Suprapubic skin (tissue), 4 donors: ENCODE measurements at places on chromosomes 5 and 9. TPM values are rescaled to one million over a fixed set of nuclear protein-coding genes. Genes with fewer than 3 reads are reported as not detected.

Gene CCL21
- 5.6 TPM for total RNA-seq

Gene F2R
- total RNA-seq, result 48.6 TPM

Gene TTC16
- total RNA-seq, result not detected

Gene ATP10B
- total RNA-seq, result 25.4 TPM

Gene ANKDD1B
- 2.2 TPM for total RNA-seq

Gene MARCOL
- not detected for total RNA-seq

Gene SPATA31D4
- total RNA-seq, result not detected

Gene SPINK6
- 2.3 TPM for total RNA-seq

Gene PAEP
- total RNA-seq, result 5.6 TPM

Gene SETD9
- 10.6 TPM for total RNA-seq

GRCh38 chr5:138884094-138884493, 9.0 kb upstream of the LRRTM2 start:
- H3K4me1 ChIP-seq, result peaks cover 8% of the 10 kb centered on the region
- H3K27me3 ChIP-seq, result no peaks in the 10 kb centered on the region

GRCh38 chr9:77710965-77711648, 63.0 kb upstream of the GNA14 start:
- DNase-seq, result no peak
- no peak overlapping the region for H3K4me3 ChIP-seq
- H3K27me3 ChIP-seq, result no peaks in the 10 kb centered on the region
- no peaks in the 10 kb centered on the region for H3K36me3 ChIP-seq
- peaks cover 6% of the 10 kb centered on the region for H3K4me1 ChIP-seq

- no peak overlapping the region for H3K4me3 ChIP-seq
- no peaks in the 10 kb centered on the region for H3K36me3 ChIP-seq
- no peaks in the 10 kb centered on the region for H3K27me3 ChIP-seq
- DNase-seq, result no peak
- H3K27ac ChIP-seq, result no peak overlapping the region
Observed at GRCh38 chr5:104266161-104266560, 703.6 kb upstream of the NUDT12 start.

DNA sequence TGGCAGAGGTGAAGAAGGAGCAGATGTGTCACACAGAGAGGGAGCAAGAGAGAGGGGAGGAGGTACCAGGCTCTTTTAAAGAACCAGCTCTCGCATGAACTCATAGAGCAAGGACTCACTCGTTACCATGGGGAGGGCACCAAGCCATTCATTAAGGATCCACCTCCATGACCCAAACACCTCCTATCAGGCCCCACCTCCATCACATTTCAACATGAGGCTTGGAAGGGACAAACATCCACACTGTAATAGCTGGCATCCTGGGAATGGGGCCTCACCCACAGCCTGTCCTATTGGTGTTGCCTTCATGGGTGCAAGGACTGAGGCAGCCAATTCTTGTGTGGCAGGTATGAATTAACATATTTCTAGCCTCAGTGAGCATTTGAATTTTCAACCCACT, 11.6 kb upstream of the TNFAIP8 start:
- no peak for DNase-seq
- H3K4me3 ChIP-seq, result no peak overlapping the region
- no peak overlapping the region for H3K27ac ChIP-seq
- H3K4me1 ChIP-seq, result peaks cover 20% of the 10 kb centered on the region
- H3K27me3 ChIP-seq, result no peaks in the 10 kb centered on the region

DNA sequence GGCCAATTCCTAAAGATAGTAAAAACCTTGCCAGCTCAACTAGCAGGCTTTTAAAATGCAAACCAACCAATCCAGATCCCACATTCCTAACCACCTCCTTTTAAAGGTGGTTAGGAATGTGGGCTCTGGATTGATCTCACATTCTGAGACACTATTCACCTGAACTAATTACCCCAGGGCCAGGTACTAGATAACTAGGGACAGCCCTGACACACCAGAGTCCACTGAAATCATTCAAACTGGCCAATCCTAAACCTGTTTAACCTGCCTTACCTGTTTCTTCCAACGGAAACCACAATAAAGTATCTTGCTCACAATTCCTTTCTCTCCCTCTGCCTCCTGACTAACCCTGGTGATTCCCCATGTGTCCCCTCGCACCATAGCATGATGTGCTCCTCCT, 168.3 kb upstream of the DMAC1 start:
- no peak overlapping the region for H3K4me3 ChIP-seq
- DNase-seq, result no peak
- H3K27me3 ChIP-seq, result no peaks in the 10 kb centered on the region

- no peak overlapping the region for H3K27ac ChIP-seq
- DNase-seq, result no peak
Observed at GRCh38 chr9:125594223-125594610, 112.8 kb downstream of the MAPKAP1 start.

GRCh38 chr9:94867281-94867841, 140.9 kb downstream of the AOPEP start:
- no peak overlapping the region for H3K4me3 ChIP-seq
- no peak for DNase-seq
- H3K27me3 ChIP-seq, result no peaks in the 10 kb centered on the region
- H3K27ac ChIP-seq, result peak overlapping the region; percentile 79
- peaks cover 84% of the 10 kb centered on the region for H3K4me1 ChIP-seq

DNA sequence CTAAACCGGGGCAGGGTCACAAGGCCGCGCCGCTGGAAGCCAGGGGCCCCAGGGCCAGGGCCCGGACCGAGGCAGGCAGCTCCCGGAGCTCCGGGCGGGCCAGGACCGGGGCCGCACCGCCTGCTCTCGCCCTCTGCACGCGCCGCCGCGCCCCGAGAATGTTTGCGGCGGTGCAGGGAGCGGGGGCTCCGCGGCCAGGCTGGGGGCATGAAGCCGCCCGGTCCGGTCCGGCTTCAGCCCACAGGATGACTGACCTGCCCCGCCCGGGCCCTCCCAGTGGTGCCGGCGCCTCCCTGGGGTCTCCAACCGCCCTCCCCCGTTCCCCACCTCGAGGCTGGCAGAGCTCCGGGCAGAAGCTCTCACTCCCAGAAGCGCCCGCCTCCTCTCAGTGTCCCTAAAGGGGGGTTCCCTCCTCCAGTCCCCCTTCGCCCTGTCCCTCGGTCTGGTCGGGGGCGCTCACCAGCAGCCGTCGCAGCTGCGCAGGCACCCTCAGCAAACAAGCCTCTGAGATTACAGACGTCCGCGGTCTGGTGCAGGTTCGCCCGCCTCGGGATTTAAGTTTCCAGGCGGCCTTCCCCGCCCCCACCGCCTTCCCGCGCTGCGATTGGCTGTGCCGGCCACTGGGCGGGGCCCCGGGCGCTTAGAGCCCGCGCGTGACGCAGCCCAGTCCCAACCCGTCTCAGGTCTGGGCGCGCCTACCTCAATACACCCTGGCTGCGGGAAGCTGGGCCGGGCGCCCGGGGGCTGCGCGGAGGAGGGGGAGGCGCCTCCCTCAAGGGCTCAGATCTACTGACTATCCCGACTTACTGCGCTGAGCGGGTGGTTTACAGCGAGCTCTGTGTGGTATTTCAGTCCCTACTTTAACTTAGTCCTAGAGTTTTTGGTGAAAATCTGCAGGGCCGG, at the start of gene CTSV:
Gene CTSV (minus strand): TSS at position 532 of the 903 bp plus-strand sequence. CDS start 1,099 bp downstream, outside the sequence.
- H3K27ac ChIP-seq, result no peak within 1 kb of the TSS
- peak within 1 kb of the TSS; percentile 60 for H3K4me3 ChIP-seq
- H3K36me3 ChIP-seq, result no peaks in the 10 kb centered on the region
- H3K4me1 ChIP-seq, result peaks cover 22% of the 10 kb centered on the region

GRCh38 chr9:116208417-116209232, 55.0 kb downstream of the PAPPA start:
- no peaks in the 10 kb centered on the region for H3K4me1 ChIP-seq
- no peak overlapping the region for H3K4me3 ChIP-seq
- no peak overlapping the region for H3K27ac ChIP-seq
- DNase-seq, result no peak

DNA sequence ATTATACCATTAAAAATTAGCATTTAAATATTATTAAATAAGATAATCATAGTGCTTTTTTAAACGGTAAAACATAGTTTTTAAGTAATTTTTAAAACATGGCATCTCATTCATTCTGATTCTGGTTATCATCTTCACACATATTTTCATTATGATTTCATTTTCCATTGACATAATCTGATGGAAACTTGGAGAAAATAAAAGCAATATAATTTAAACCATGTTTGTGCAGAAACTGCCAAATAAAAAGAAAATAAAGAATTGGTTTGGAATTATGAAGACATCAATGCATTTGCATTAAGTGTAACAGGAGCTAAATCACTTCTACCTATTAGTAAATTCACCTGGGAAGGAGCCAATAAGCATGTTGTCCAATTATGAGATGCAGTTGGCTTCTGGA, 490.1 kb upstream of the CD180 start:
- DNase-seq, result no peak
- no peak overlapping the region for H3K4me3 ChIP-seq
- no peaks in the 10 kb centered on the region for H3K36me3 ChIP-seq
- H3K27ac ChIP-seq, result no peak overlapping the region
- no peaks in the 10 kb centered on the region for H3K27me3 ChIP-seq

- H3K27me3 ChIP-seq, result no peaks in the 10 kb centered on the region
- peak overlapping the region; percentile 52 for H3K27ac ChIP-seq
- no peaks in the 10 kb centered on the region for H3K36me3 ChIP-seq
- peaks cover 23% of the 10 kb centered on the region for H3K4me1 ChIP-seq
- H3K4me3 ChIP-seq, result no peak overlapping the region
Observed at GRCh38 chr5:16547200-16547842, 69.5 kb downstream of the RETREG1 start.

DNA sequence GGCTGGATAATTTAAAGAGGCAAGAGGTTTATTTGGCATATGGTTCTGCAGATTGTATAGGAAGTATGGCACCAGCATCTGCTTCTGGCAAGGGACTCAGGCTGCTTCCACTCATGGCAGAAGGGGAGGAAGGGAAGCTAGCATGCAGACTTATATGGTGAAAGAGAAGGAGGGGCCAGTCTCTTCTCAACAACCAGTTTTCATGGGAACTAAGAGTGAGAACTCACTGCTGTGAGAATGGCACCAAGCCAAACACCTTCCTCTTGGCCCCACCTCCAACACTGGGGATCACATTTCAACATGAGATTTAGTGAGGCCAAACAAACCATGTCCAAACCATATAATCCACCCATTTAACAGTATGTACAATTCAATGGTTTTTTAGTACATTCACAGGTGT, 113.3 kb upstream of the SHB start:
- H3K4me1 ChIP-seq, result peaks cover 4% of the 10 kb centered on the region
- H3K27me3 ChIP-seq, result no peaks in the 10 kb centered on the region
- DNase-seq, result no peak

DNA sequence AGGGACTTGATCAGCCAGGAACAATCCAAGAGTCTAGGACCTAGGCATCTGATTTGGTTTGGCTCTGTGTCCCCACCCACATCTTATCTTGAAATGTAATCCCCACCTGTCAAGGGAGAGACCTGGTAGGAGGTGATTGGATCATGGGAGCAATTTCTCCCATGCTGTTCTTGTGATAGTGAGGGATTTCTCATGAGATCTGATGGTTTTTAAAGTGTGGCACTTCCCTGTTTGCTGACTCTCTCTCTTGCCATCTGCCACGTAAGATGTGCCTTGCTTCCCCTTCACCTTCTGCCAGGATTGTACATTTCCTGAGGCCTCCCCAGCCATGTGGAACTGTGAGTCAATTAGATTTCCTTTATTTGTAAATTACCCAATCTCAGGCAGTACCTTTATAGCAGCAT, 201.7 kb upstream of the ACTBL2 start:
- no peak for DNase-seq
- no peaks in the 10 kb centered on the region for H3K36me3 ChIP-seq
- no peak overlapping the region for H3K4me3 ChIP-seq
- no peaks in the 10 kb centered on the region for H3K4me1 ChIP-seq
- H3K27me3 ChIP-seq, result no peaks in the 10 kb centered on the region

DNA sequence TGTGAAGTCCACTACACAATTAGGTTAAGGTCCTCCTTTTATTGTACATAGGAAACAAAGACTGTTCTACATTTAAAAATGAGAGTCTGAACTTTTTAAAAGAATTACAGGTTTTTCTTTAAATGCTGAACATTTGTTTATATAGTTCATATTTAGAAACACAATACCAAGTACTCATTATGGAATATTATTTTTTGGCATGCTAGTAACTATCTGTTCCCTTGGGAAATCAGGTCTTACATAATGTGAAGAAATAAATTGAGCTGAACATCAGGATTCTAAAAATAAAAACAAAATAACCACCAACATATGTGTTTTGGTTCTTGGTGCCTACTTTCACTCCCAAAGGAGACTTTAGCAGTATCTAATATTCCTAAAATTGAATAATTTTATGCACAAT, 230.5 kb upstream of the IZUMO3 start:
- H3K27ac ChIP-seq, result no peak overlapping the region
- H3K4me3 ChIP-seq, result no peak overlapping the region
- no peaks in the 10 kb centered on the region for H3K36me3 ChIP-seq
- no peaks in the 10 kb centered on the region for H3K4me1 ChIP-seq
